ENCODE measurements at places on chromosomes 1 and 21.

DNA sequence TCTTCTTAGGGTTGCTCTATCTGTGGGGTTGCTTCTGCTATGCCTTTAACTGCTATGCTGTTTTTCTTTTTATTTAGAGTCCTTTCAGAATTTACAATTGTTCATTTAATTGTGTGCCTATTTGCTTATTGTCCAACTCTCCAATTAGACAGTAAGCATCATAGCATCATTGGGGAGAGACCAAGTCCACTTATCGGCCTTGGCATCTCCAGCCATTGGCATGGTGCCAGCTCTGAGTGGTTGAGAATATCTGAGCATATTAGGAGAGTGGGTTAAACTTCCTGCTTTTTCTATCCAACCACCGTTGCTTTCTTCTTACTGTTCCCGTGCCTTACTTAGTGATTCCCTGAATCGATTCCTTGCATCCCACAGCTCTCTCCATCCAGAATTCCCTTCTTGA lies 535.0 kb downstream of the AJAP1 start:
- no peak for DNase-seq

DNA sequence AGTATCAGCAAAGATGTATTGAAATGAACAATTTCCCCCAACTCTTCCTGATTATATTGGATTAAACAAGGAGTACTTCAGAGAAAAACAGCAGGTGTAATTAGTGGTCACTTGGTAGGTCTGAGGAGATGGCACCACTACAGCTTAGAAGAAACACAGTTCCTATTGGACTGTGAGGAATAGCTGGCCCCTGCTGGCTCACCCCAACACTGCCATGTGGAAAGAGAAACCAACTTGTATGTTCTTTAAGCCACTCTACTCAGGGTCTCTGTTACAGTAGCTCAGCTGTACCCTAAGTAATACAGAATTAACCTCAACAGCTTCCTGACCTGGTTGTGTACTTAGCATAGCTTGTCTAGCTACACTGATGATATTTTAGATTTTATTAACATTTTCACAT lies 26.5 kb upstream of the MTR start:
- no peak for DNase-seq

DNA sequence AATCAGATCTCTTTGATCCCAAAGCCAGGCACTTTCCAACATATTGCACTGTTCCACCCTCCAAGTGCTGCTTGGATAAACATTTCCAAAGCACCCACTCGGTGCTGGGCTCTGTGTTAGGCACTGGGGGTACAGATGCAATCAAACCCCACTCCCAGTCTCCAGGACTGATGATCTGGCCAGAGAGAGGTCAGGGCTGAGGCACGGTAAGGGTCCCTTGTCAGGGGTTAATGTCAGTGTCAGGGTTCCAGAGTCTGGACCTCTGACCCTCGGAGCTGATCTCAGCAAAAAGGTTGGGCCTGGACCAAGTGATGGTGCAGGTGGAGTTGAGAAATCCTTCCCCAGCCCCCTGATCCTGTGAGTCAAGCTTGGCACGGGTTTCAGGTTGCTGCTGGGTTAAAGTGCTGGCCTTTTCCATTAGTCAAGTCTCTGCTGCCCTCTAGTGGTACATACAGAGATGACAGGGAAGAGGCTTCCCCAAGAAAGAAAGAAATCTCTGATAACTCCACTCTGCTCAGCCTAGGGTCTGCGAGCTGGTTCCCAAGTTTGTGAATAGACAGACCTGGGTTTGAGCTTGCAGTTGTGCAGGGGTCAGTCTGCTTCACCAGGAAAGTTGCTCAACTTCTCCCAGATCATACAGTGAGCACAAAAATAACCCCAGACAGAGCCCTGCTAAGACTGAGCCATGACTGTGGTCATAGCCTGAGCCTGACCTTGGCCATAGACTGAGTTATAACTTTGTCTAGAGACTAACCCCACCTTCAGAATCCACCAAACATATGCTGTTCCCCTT lies 74.6 kb downstream of the DMRTA2 start:
- DNase-seq, result peak; percentile 61

- DNase-seq, result no peak
Observed at GRCh38 chr21:36663033-36663855, 35.7 kb upstream of the SIM2 start.

GRCh38 chr1:114758256-114758832 lies 560 bp upstream of the CSDE1 start:
- DNase-seq, result peak; percentile 62

GRCh38 chr1:197510691-197511378 lies 242.8 kb downstream of the CRB1 start:
- no peak for DNase-seq

DNA sequence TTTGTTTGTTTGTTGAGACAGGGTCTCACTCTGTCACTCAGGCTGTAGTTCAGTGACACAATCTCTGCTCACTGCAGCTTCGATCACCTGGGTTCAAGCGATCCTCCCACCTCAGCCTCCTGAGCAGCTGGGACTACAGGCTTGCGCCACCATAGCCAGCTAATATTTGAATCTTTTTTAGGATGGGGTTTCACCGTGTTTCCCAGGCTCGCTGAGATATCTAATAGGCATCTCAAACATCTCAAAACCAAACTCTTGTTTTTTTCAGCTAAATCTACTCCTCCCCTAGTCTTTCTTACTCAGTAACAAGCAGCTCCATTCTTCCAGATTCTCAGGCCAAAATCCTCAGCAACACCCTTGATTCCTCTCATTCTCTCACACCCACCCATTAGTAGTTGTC lies 22.0 kb upstream of the SRRM1 start:
- no peak for DNase-seq

GRCh38 chr1:150273311-150273710 lies 721 bp downstream of the C1orf54 start:
- no peak for DNase-seq

GRCh38 chr21:31282095-31282709 lies 61.9 kb downstream of the TIAM1 start:
- DNase-seq, result peak; percentile 67

DNA sequence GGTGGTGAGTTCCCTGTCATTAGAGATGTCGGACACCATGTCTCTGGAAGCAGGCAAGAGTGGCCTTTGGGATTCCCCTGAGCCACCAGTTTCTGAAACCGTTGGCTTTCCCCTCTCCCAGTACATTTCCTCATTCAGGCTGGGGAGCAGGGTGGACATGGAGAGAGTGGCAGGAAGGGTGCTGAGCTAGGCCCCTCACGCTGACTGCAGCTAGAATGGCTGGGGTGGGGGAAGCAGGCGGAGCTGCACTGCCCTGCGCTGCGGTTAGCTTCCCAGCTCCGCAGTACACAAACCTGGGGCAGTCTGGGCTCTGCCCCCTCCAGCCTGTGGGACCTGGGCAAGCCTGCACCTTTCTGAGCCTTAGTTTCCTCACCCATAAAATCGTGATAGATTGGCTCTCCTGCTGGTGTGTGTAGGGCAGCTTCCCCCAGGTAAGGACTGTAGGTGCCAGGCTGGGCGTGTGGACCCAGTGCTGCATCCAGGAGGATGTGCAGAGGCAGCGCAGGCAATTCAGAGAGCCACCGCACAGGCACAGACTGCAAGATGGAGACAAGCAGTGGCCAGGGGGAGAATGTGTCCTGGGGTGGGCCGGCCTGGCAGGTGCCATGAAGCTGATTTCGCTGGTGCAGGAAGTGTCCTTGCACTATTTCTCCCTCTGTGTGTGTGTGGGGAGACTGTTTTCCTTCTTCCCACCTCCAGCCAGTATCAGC lies 3.0 kb downstream of the PLA2G2F start:
- DNase-seq, result no peak

DNA sequence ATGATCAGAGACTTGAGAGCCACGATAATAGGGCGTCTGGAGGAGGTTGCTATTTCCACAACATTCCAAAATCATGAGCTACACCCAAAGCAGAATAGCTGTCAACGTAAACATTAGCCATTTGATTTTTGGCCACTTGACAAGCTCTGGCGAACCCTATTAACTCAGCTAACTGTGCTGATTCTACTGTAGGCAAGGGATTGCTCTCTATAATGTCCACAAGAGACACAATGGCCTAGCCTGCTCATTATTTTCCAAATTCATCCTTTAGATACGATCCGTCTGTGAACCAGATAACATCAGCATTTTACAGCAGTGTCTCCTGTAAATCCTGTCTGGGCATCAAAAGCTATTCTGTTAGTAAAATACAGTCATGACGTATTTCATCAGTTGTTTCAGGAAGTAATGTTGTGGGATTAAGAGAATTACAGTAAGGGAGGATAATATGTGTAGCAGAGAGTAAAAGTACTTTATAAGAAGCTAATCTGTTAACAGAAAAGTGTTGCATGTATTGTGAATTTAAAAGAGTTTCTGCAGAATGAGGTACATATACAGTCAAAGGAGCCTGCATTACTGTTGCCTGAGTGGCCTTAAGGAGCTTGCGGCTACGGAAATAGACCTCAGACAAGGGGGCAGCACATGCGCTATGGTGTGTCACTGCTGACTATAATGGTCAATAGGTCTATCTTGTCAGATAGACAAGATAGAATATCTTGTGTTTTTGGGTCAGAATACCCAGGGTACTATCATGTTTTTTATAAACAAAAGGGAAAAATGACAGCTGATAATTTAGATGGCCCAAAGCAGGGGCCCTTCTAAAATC lies 44.9 kb upstream of the TINAGL1 start:
- no peak for DNase-seq

DNA sequence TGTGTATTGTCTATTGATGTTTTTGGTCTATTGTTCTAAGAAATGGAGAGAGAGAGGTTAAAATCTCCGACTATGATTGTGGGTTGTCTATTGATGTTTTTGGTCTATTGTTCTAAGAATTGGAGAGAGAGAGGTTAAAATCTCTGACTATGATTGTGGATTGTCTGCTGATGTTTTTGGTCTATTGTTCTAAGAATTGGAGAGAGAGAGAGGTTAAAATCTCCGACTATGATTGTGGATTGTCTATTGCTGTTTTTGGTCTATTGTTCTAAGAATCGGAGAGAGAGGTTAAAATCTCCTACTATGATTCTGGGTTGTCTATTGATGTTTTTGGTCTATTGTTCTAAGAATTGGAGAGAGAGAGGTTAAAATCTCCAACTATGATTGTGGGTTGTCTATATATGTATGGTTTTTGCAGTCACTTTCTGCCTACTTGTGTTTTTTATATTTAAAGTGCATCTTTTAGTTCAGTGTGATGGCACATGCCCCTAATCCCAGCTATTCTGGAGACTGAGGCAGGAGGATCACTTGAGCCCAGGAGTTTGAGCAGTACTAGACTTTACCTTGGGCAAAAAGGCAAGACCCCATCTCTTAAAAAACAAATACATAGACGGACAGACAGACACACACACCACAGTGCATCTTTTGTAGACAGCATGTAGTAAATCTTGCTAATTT lies 16.2 kb downstream of the C1orf159 start:
- DNase-seq, result no peak

DNA sequence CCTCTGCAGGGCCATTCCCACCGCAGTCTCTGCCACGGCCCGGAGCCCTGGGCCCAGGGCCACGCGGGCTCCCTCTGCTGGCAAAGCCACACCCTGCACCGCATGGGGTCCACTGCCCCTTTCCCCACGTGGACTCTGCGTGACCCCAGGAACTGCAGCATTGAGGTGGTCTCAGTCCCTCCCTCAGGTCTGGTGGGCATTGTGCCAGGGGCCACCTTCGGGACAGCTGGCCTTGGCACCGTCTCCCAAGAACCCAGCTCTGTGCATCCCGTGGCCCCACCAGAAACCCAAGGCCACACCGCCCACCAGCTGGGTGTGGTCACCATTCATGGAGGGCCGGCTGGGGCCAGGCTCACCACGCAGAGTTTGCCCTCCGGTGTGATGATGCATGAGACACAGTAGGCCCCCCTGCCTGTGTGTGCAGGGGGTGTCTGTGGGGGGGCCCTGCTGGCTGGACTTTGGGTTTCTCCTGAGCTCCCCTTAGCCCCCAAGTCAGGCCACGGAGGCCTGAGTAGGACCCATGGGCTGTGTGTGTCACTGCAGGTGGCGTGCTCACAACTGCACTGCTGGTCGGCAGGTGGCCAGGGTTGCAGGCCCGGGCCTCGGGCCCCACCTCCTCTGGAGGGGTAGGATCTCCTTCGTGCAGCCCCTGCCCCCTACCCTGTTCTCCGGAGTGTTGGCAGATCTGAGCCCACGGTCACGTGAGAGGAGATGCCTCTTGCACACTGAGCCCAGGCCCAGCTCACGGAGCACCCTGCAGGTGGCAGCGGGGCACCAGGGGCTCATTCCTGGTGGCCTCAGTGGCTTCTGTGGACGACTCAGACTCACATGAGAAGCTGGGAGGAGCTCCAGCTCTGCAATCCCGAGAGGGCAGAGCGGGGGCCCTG lies 5.8 kb downstream of the VWA1 start:
- no peak for DNase-seq

- DNase-seq, result no peak
Observed at GRCh38 chr1:180233191-180234011, 3.3 kb downstream of the LHX4 start.

DNA sequence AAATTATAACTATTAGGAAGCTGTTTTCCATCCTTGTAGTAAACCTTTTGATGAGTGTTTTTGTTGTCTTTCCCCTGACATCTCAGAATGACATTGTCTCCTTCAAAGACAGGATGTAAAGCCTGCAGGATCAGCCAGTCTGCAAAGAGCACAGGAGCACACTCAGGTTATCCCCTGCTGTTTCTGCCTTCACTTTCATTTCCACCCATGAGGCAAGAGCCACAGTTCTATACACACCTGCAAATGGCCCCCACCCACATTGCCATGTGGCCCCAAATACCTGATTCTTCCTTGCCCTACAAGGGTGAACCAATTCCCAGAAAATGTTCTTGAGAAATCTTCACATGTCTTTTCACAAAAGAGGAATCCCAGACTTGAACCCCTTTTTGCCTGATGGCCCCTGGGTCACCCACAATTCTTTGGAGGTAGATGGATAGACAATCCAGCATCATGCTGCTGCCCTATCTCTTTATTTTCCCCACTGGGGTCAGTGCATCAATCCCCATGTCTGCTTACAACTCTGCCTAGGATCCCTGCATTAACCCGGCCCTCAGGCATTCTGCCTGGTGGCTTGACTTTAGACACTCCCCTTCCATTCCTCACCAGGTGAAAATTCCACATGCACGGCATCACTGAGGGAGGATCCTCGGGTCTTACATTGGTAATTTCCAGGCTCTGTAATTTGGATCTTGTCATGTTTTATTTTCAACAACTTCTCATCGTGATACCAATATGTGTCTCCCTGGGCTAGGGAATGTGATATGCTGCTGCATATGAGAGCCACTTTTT lies 2.6 kb downstream of the FCRL3 start:
- no peak for DNase-seq

DNA sequence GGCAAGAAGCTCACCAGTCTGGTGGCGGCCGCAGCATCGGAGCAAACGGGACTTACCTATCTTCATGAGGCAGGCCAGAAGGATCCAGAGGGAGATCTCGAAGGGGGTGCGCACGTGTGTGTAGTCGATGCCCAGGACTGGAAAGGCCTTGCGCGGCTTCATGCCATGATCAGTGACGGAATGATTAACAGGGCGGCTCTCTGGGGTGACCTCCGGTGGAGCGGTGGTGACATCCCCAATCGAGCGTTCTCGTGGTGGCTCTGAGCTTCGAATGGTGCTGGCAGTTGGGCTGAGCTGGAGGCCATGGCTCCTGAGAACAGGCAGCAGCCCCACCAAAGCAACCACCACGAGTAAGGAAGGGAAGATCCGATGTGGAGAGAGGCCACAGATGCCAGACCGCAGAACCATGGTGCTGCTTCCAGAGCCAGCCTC lies 982 bp downstream of the SLC9A1 start:
- DNase-seq, result no peak
